ENCODE measurements at places on chromosomes 5 and 9.

DNA sequence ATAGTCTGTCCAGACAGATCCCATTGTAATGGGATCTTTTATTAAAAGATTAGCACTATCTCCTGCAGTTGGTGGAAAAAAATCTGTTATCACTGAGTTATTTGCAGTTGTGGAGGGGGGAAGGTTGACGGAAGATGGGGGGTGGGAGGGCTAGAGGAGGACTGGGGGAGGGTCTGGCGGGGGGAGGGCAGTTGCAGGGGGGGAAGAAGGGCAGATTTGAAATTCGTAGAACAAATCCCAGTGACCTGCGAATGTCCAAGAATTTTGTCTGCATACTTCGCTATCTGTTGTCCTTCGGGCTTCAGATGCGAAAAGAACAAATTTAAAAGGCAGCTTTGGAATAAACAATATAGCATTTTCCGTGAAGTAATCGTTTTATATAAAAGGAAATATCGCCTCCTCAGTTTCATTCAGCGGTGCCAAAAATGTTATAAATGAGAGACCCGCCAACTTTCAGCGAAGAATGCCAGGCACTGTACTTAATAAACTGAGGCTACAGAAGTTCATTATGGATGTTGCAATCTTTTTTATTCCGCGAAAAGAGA is 1.3 kb upstream of the FST start:
- DNase-seq = no peak

DNA sequence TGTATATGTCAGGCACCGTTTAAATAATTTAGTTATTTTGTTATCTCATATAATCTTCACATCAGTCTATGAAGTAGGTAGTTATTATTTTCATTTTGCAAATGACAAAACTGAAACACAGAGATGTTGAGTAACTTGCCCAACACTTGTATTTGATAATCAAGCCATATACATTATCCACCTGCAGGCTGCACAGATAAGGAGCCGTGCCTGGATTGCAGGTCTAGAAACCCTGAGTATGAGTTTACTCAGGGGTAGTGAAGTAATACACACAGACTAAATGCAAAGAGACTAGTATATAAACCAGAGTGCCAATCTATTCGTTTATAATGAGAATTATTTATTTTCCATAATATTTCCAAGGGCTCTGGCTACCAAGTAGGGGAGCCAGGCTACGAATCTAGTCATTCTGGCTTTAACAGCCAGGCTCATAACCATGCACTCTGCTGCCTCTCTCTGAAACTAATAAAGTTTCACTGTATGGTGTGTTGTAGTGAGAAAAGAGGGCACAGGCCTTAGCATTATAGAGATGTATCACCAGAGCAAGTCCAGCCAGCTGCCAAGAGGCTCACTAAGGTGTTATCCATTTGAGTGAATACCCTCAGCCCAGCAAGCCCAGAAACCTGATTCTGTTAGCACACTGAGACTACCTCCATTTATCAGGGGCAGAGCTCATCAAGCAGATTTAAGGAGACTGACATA is 4.5 kb downstream of the HEMGN start:
- DNase-seq = no peak

GRCh38 chr5:40606077-40606765 is 73.5 kb upstream of the PTGER4 start:
- DNase-seq = no peak

GRCh38 chr5:111224561-111225345 is 569 bp downstream of the CAMK4 start:
- DNase-seq = no peak

DNA sequence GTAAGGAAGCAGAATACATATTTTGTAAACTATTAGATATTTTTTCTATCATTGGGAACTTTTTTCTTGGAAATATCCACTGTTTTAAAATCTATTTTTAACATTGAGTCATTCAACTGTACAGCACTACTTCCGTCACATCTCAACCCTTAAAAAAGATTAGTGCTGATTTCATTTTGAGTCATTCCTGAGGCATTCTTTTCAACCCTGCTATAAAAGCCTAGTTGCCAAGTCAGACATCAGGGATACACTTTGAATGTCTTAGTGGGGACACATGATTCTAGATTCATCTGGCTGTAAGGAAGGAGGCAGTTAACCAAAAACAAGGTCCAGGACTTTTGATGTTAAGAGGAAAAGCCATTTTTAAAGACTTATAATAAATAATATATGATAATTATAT is 160.9 kb downstream of the GIN1 start:
- DNase-seq = no peak

- DNase-seq = no peak
These were observed 467 bp upstream of the VLDLR start for GRCh38 chr9:2620919-2621721.
